Bone marrow (tissue), 2 donors: ENCODE measurements at places on chromosomes 4 and X.

GRCh38 chr4:15809058-15809457, 30.9 kb downstream of the CD38 start:
- no peak for DNase-seq

GRCh38 chr4:146191766-146192458, 16.4 kb downstream of the LSM6 start:
- DNase-seq = no peak

DNA sequence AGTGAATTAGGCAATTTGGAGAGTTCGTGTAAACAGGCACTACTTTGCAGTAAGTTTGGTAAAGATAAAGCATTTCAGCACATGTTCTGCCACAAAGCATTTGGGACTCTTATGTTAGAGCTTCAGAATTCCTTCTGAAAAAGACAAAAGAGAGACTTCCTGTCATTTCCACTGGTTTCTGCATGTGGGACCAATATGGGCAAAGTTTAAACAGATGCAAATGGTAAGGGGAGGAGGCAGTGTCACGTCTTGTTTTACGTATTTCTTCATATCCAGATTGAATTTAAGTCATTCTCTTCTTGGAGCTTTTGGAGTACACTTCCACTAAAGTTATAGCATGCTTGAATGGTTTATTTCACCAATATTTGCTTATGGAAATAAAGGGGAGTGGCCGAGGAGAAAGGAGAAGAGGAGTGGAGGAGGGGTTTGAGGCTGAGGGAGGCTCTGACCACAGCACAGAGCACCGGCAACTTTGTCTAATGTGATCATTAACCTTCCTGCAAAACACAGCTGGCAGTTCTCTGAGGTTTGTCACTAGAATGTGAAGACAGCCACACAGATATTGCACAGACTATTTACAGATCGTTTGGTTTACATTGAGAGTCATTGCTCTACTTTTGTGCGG, at the start of gene APELA:
APELA (plus strand) TSS at position 479 of the 625 bp plus-strand sequence. CDS start 154 bp downstream, outside the sequence.
- DNase-seq = no peak

- no peak for DNase-seq
These were observed 389.6 kb upstream of the MAOA start for GRCh38 chrX:43266487-43266886.

- no peak for DNase-seq
These were observed 1961.5 kb upstream of the TENM3 start for GRCh38 chr4:180281724-180282123.

DNA sequence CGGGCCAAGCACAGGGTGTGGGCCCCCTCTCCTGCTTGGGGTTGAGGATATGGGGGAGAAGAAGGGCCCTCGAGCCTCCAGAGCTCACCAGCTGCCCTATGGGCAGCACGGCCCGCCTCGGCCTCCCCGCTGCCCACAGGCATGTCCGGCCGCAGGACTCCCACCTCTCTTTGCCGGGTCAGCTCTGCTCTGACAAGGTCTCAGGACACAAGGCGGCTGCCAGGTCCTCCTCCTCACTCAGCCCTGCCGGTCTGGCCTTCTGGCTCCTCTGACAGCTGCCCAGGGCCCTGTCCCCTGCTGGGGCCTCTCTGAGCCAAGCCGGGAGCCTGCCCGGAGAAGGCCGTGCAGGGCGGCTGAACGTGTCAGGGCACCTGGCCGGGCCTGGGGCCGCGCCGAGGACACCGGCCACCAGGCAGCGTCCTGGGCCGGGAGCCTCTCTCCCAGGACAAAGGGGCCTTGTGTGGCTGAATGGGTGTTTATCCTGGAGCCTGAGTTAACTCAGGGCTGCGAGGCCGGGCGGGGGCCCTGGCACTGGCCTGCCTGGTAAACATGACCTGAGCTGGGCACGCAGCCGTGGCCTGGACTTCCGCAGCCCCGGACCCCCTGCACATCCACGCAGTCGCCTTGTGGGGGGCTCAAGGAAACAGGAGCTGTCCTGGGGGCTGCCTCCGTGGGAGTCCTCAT, 25.7 kb downstream of the TACC3 start:
- DNase-seq = no peak

GRCh38 chr4:7655511-7656243, 220.9 kb upstream of the PSAPL1 start:
- peak; percentile 8 for DNase-seq

- no peak for DNase-seq
These were observed 4.9 kb downstream of the BCAP31 start for GRCh38 chrX:153719238-153719637.

GRCh38 chr4:148795156-148795864, 353.1 kb upstream of the NR3C2 start:
- DNase-seq = no peak

GRCh38 chr4:12844141-12844540, 640.0 kb downstream of the RAB28 start:
- DNase-seq = no peak

GRCh38 chr4:165404696-165405095, 25.9 kb downstream of the CPE start:
- no peak for DNase-seq

DNA sequence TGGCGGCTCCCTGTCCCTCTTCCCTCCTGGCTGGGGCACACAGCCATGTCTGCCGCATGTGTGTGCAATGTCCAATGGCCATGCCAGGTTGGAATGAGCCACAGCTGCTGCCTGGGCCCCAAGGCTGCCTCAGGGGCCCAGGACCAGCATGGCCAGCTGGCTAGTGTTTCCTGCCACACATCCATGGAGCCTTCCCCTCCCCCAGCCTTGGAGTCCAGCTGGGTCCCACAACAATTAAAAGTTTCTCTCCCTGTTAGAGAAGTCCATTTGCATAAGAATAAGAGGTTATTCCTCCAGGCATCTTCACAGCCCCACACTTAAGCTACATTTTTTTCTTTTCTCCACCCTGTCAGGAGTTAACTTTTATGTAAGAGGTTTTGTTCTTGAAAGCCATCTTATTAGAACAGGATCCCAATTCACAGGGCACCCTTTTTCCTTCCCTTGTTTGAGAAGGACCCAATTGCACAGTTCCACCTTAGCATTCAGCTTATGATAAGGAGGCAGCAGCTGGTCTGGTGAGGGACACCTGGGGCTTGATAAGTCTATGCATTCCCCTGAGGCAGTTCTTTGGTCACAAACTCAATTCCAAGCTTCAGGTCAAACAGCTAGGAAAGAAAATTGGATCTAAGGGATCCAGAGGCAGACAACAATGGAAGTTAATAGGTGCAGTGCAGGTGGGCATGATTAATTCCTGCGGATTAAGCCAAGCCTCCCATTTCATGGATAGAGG, 963.3 kb upstream of the GRIA3 start:
- DNase-seq = no peak

- no peak for DNase-seq
These were observed 78.1 kb upstream of the GPC4 start for GRCh38 chrX:133493366-133493765.

DNA sequence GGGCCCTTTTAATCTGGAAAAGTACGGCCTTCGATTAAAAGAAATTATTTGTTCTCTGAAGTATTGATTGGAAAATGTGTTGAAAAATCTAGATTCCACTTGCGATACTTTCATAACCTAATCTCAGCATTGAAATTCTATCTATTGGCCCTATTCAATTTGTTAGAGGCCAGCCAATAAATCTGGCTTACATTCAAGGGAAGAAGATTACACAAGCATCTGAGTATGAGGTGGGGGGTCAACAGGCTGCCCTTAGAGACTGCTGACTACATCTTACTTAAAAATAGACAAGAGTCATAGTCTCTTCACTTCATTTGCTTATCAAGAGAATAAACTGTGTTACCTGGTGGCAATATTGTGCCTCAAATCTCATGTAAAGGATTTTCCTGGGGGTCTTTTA, 248.0 kb upstream of the KCNIP4 start:
- DNase-seq = no peak

GRCh38 chr4:1990676-1991075, 18.1 kb downstream of the NELFA start:
- no peak for DNase-seq

DNA sequence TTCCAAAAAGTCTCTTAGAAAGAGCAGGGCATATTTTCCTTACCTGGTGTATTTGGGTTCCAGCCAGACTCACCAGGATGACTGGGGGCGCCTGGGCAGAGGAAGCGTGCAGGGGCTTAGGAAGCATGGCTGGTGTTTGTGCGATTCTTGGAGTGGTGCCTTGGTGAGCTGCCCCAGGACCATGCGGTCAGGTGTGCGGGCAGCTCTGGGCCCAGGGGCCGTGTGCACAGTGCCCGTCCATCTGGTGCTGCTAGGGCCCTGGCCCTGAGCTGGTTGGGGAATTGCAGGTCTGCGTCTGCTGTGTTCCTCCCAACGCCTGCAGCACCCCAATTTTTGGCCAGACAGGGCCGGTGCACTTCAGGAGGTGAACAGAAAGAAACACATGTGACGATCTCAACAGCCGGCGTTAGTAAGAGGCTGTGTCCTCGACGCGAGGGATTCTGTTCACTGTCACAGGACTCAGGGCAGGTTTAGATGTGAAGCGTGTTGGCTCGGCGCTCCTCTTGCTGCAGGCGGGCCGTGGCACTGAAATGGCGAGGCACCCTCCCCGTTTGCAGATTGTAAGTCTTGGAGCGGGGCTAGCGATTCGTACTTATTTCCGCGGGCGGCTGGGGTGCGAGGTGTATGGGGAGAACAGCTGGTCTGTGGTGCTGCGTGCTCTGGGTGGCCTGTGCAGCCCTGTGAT, 15.2 kb downstream of the RGS12 start:
- no peak for DNase-seq

- no peak for DNase-seq
These were observed 78.5 kb downstream of the PRDM5 start for GRCh38 chr4:120843849-120844527.

GRCh38 chrX:26032111-26032912, 105.8 kb upstream of the MAGEB18 start:
- DNase-seq = no peak

DNA sequence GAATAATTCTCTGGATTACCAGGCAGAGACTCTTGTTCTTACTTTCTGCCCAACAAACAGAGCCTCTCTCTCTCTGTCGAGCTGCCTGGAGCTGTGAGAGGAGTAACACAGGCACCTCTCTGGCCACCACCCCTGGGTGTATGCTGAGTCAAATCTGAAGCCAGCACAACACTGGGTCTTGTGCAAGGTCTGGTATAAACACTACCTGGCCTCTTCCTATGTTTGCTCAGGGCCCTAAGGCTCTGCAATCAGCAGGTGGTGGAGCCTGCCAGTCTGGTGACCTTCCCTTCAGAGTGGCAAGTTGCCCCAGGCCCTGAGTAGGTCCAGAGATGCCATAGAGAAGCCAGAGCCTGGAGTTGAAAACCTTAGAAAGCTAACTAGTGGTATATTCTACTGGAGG, 139.9 kb downstream of the CPXCR1 start:
- no peak for DNase-seq

DNA sequence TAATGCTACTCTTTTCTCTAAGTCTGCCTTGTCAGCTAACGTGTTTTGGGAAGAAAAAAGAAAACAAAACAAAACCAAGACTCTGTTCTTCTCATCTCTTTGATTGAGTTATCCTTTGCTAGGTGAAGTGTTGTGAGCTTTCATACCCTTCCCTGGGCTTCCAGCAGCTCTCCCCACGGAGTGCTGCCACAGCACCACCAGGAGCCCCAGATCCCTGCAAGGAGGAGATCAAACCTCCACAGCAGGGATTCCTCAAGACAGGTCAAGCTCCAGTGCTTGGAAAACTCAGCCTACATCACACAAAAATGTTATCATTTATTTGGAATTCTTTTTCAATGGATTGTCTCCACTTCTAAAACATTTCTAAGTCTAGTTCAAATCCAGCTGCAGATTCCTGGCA, 1981.9 kb upstream of the TENM3 start:
- no peak for DNase-seq

DNA sequence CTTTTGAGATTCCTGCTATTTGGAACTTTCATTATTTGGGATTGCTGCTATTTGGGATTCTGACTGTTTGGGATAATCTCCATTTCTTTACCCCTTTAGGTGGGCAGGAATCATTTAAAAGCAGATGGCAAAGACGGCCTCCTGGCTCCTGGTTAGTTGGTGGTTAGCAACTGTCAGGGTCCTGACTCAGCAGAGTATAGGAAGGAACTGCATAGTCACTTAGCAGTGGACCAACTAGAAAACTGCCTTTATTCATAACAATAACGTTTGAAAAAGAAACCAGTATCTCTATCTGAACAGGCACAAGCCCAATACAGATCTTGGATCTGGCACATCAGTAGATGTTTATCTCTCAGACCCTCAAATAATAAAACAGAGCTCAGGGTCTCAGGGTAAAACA, 469.7 kb upstream of the FGF16 start:
- DNase-seq = no peak
